ENCODE measurements at places on chromosomes 12 and 14.

DNA sequence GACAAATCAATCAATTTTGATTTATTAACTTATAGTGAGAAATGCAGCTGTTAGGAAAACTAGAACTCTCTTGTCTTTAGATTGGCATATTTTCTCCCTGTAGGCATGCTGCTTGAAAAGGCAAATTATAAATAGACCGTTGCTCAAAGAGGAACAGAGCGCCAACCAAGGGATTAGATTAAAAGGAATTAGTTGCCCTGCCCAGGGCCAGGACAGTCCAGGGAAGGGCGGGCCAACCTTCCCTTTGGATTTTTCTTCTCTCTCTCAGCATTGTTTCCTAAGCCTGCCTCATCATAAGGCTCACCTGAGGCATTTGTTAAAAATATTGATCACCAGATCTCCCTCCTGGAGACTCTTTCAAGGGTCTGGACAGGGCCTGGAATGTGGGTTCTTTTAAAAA, 8.6 kb downstream of the CIPC start:
- no peak for DNase-seq

DNA sequence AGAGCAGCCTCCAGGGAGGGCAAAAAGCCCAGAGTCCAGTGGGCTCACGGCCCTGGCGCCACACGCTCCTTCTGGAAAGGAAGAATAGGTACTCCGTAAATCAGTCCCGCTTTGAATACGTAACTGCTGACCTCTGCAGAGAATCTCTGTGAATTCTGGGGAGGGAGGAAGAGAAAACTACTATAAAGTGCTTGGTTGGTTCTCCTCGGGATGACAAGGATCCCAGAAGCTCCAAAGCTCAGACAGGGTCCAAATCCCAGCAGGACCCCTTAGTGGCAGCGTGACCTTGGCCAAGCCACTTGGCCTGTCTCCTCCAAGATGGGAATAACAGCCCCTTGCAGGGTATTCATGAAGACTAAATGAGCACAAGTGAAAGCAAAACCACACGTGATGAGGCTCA, 31.7 kb downstream of the ANO2 start:
- no peak for DNase-seq

DNA sequence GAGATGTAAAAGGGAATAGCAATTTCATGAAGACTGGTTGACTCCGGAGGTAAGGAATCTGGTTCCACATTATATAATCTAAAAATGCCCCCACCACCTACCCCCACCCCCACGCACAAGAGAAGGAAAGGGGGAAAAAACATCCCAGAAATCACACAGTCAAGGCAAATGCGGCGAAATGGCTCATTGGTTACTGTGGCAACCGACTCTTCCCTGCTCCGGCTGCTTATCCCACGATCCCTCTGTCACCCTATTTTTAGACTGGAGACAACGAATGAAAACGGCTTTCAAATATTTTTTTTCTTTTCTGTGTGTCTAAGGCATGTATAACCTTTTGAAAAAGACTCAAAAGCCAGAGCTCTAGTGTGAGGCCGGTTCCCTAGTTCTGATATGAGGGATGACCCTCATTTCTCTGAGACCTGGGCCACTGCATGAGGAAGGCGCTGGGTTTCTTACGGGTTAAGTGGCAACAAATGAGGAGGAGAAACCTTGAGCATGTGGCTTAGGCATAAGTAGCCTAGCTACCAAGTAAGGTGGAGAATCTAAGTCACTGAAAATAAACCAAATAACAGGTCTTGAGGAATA, 148.3 kb upstream of the GRIN2B start:
- DNase-seq, result no peak

GRCh38 chr12:6268484-6269157, 41.9 kb upstream of the PLEKHG6 start:
- no peak for DNase-seq

DNA sequence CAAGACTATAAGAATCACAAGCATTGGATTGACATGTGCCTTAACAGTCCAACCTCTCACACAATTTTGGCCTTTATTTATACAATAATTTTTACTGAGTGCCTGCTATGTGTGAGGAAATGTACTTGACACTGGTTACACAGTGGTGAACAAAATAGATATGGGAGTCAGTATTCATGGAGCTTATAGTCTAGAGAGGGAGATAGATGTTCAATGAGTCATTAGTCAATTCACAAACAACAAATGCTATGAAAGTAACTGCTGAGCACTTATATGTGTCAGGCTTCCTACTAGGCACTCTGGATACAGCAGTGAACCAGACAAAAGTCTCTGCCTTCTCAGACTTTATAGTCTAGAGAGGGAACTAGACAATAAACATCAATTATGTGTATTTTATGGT, 3.7 kb downstream of the CFAP54 start:
- DNase-seq, result no peak
